Adrenal gland (tissue), 19 donors: ENCODE measurements at places on chromosomes 16 and 17. TPM values are rescaled to one million over a fixed set of nuclear protein-coding genes. Genes with fewer than 3 reads are reported as not detected.

The LIG3 gene
- 29.1 TPM for total RNA-seq

The COX6A2 gene
- total RNA-seq = not detected

The PPY gene
- not detected for total RNA-seq

The ABI3 gene
- total RNA-seq = 15.1 TPM

The SBK1 gene
- total RNA-seq = 3.7 TPM

DNA sequence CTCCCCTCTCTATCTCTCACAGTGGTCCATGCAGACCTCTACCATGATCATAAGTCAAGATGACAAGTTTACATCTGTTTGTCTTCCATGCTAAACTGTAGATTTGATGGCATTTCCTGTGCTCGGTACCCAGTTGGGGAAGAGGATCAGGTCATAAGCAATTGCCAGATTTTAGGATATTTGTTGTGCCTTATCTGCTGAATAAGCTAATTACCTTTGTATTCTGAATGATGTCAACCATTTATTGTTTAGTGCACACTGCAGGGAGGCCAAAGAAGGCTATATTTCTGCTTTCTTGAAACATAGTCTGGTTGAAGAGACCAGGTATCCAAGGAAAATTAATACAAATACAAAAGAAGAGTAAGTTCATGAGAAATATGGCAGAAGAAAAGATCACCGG lies 5.8 kb upstream of the ALDOC start:
- H3K27ac ChIP-seq = no peak overlapping the region
- DNase-seq = no peak
- H3K27me3 ChIP-seq = no peaks in the 10 kb centered on the region
- H3K4me3 ChIP-seq = no peak overlapping the region
- H3K4me1 ChIP-seq = no peaks in the 10 kb centered on the region

GRCh38 chr17:68909066-68909465 lies 46.1 kb downstream of the ABCA8 start:
- peak; percentile 82 for DNase-seq
- H3K27ac ChIP-seq = no peak overlapping the region

GRCh38 chr16:88977812-88978607 lies 1.0 kb upstream of the CBFA2T3 start:
- no peak overlapping the region for H3K27ac ChIP-seq
- H3K36me3 ChIP-seq = no peaks in the 10 kb centered on the region
- peaks cover 3% of the 10 kb centered on the region for H3K27me3 ChIP-seq
- DNase-seq = no peak
- no peak overlapping the region for H3K4me3 ChIP-seq
- H3K4me1 ChIP-seq = peaks cover 5% of the 10 kb centered on the region

DNA sequence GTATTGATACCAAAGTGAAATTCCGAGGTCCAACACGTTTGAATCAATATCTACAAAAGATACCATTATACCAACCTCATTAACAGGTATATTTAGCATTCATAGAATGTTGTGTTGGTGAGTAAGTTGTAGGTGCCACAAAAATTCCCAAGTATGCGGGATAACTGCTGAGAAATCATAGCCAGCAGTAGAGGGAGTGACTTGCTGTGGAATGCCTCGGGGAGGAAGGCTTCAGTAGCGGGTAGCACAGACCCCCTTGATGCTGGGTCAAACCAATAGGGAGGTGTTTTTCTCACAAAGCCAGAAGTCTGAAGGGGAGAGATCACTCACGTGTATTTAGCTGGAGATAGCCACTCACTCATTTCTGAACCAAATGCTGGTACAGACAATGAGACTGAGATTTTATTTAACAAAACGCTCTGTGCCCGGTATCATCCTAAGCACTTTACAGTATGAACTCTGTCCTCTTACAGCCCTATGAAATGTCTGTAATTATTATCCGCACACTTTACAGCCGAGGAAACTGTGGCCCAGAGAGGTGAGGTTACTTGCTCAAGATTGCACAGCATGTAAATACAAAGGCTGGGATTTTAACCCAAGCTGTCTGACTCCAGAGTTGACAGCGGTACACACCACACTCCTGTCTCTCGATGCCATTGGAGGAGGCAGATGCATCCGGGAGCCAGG lies 23.1 kb downstream of the HSBP1 start:
- H3K4me3 ChIP-seq = no peak overlapping the region
- H3K27ac ChIP-seq = no peak overlapping the region
- no peaks in the 10 kb centered on the region for H3K4me1 ChIP-seq
- no peaks in the 10 kb centered on the region for H3K27me3 ChIP-seq
- no peaks in the 10 kb centered on the region for H3K36me3 ChIP-seq

DNA sequence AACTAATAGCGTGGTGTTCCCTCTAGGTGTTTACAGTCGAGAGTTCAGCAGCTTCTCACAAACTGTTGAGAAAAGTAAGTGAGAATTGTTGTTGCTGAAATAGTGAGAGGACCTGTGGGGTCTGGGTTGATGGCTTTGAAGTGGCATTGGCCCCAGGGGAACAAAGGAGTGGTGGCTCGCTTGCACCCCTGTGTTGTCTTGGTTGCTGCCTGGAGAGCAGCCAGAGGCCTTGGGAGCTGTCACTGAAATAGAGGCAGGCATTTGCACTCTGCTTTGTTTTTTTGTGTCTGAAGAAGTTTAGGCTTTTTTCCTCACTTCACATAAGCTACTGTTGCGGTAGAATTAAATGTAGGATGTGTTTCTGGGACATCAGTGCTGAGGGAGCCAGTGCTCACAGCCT lies 36.8 kb downstream of the PRMT7 start:
- H3K4me1 ChIP-seq = peaks cover 11% of the 10 kb centered on the region
- H3K36me3 ChIP-seq = peaks cover 42% of the 10 kb centered on the region
- no peaks in the 10 kb centered on the region for H3K27me3 ChIP-seq

DNA sequence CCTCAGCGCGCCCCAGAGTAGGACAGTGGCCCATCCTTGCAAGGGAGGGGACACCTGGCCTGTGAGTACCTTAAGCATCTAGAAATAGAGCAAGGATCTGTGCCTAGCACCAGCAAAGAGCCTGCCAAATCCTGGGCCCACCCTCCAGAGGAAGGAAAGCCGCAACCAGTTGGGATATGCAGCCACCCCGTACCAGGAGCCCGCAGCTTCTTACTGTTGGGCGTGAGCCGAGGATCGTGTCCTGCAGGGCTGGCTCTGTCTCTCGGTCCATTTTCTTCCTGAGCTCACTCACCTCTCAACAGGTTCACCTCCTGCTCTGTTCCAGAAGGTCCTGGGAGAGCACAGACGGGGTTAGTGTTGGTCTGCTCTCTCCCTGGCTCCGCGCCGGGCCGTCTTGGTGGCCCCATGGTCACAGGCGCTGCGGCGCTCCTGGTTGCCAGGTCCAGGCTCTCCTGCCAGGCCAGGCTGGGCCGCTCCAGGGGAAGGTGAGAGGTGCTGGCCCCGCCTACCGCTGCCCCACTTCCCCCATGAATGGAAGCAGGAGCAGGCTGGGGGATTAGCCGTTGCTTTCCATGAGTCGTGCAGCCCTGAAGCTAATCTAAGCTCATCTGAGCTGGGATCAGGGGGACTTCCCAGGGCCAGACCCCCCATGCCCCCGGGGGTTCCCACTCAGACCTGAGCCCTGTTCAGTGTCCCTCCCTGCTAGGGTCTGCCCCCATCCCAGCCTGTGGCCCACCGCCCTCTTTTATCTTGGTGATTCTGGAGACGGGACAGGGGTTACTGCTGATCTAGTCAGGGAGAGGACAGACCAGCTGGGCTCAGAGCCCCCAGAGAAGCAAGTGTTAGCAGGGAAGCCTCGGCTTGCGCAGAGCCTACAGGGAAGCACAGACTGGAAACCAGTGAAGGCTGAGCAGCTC lies 12.7 kb downstream of the ENDOV start:
- H3K27ac ChIP-seq = no peak overlapping the region
- H3K4me1 ChIP-seq = no peaks in the 10 kb centered on the region
- H3K4me3 ChIP-seq = no peak overlapping the region
- H3K36me3 ChIP-seq = no peaks in the 10 kb centered on the region
- no peaks in the 10 kb centered on the region for H3K27me3 ChIP-seq

DNA sequence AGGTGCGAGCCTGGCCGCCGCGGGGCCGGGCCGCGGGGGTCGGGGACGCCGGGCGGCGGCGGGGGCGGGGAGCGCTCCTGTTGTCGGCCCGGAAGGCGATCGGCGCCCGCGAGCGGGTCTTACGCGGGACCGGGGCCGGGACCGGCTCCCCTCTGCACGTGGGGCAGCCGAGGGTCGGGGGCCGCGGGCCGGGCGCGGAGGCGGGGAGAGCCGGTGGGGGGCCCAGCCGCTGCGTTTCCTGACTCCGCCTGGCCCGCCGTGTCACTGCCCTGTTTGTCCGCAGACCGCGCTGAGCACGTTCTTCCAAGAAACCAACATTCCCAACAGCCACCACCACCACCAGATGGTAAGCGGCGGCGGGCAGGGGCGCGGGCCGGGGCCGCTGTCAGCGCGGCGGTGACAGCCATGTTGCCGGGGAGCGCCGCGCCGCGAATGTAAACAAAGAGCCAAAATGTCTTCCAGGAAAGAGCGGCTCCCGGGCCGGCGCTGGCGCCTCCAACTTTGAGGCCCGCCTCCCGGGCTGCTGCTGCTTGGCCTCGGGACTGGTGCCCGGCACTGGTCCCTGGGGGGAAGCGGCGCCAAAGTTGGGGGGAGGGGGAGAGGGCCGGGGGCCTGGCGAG lies 586 bp downstream of the UBALD2 start:
- H3K4me3 ChIP-seq = peak overlapping the region; percentile 73
- H3K4me1 ChIP-seq = peaks cover 38% of the 10 kb centered on the region
- no peaks in the 10 kb centered on the region for H3K27me3 ChIP-seq
- H3K36me3 ChIP-seq = peaks cover 4% of the 10 kb centered on the region
- no peak for DNase-seq

DNA sequence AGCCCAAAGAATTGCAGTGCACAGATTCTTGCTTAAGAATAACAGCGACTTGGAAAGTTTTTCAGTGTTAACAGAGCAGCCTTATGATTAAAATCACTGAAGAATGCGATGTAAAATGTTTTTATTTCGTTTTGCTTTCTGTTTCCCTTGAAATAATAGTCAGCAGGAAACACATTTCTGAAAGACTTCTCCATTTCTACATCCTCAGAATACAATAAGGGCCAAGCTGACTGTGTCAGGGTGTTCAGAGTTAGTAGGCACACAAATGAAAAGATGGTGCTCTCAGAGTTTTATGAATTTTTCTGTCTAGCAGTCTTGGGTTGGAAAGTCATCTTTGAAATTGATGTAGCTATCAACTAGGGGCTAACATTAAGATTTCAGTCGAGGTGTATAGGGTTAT lies 582.9 kb upstream of the RBFOX1 start:
- H3K4me1 ChIP-seq = no peaks in the 10 kb centered on the region
- no peak overlapping the region for H3K27ac ChIP-seq
- H3K4me3 ChIP-seq = no peak overlapping the region
- no peak for DNase-seq

- no peaks in the 10 kb centered on the region for H3K36me3 ChIP-seq
- H3K27me3 ChIP-seq = no peaks in the 10 kb centered on the region
- H3K27ac ChIP-seq = no peak overlapping the region
- no peak for DNase-seq
These were observed 34.7 kb upstream of the VPS4A start for GRCh38 chr16:69276148-69277115.

DNA sequence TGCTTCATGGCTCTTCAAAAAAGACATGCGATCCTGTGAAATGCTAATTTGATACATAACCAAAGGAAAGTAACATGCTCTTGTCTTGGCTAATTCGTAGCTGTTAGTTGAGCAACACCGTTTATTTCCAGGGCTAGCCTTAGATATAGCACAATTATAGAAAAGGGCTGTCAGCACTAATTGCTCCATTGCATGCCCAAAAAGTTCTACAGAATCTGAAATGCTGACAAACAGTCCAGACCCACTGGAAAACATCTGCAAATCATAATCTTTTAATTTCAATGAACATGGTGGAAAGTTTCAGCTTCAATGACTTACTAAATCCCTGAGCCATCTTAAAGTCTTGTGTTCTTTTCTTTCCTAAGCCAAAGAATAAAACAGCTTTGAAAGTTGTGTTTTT lies 42.9 kb upstream of the NUDT7 start:
- no peaks in the 10 kb centered on the region for H3K36me3 ChIP-seq
- H3K27ac ChIP-seq = no peak overlapping the region
- H3K4me3 ChIP-seq = no peak overlapping the region
- H3K27me3 ChIP-seq = no peaks in the 10 kb centered on the region
- H3K4me1 ChIP-seq = no peaks in the 10 kb centered on the region
- no peak for DNase-seq

- no peak for DNase-seq
- peaks cover 41% of the 10 kb centered on the region for H3K36me3 ChIP-seq
- H3K4me3 ChIP-seq = no peak overlapping the region
- no peaks in the 10 kb centered on the region for H3K27me3 ChIP-seq
- H3K27ac ChIP-seq = no peak overlapping the region
These were observed 12.4 kb downstream of the COIL start for GRCh38 chr17:56948491-56948890.

GRCh38 chr17:59437791-59438281 lies 106.4 kb downstream of the YPEL2 start:
- peaks cover 13% of the 10 kb centered on the region for H3K4me1 ChIP-seq
- DNase-seq = no peak
- no peaks in the 10 kb centered on the region for H3K36me3 ChIP-seq
- no peak overlapping the region for H3K27ac ChIP-seq
- H3K4me3 ChIP-seq = no peak overlapping the region
- no peaks in the 10 kb centered on the region for H3K27me3 ChIP-seq

- H3K36me3 ChIP-seq = no peaks in the 10 kb centered on the region
- no peak overlapping the region for H3K27ac ChIP-seq
- no peak overlapping the region for H3K4me3 ChIP-seq
- no peak for DNase-seq
These were observed 10.1 kb upstream of the MAP2K6 start for GRCh38 chr17:69404399-69404798.

GRCh38 chr17:78449983-78450595 lies 71.6 kb downstream of the PGS1 start:
- H3K4me3 ChIP-seq = no peak overlapping the region
- H3K36me3 ChIP-seq = no peaks in the 10 kb centered on the region
- no peak for DNase-seq
- H3K4me1 ChIP-seq = no peaks in the 10 kb centered on the region

DNA sequence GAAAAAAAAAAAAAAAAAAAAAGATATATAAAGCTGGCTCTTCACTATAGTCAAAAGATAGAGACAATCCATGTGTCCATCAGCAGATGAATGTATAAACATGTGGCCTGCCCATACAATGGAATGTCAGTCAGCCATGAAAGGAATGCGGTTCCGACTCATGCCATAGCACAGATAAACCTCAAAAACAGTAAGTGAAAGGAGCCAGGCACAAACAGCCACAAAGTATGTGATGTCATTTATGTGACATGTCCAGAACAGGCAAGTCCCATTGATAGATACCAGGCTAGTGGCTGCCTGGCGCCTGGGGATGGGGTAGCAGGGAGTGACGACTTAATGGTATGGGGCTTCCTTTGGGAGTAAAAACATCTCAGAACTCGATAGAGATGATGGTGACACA lies 155.7 kb downstream of the CMIP start:
- H3K36me3 ChIP-seq = no peaks in the 10 kb centered on the region
- peaks cover 18% of the 10 kb centered on the region for H3K4me1 ChIP-seq
- no peak overlapping the region for H3K27ac ChIP-seq

DNA sequence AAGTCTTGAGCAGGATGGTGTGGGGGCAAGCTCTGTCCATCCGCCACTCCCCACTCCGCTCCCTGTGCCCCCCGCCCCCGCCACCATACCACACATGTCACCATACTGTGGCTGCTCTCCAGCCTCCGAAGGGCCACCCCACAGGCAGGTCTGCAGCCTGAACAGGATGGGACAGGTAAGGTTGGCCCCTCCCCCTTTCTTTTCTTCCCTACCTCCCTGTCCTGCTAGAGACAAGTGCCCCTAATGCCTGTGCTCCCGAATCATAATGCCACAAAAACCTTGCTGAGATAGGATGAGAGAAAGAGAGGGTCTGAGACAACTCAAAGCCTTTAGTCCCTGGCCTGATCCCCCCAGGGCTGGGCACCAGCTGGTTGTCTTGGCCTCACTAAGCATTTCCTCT lies 84.7 kb downstream of the SDK2 start:
- H3K36me3 ChIP-seq = no peaks in the 10 kb centered on the region
- no peaks in the 10 kb centered on the region for H3K4me1 ChIP-seq
- no peak for DNase-seq
- peaks cover 5% of the 10 kb centered on the region for H3K27me3 ChIP-seq
